Stimulated activated CD4-positive, alpha-beta T cell treated with anti-CD3 and anti-CD28 coated beads, Interleukin-12 subunit alpha, Interleukin-12 subunit beta, amount 100 ng/mL, for 24 hours (primary cell): ENCODE measurements at places on chromosomes 5 and 9.

DNA sequence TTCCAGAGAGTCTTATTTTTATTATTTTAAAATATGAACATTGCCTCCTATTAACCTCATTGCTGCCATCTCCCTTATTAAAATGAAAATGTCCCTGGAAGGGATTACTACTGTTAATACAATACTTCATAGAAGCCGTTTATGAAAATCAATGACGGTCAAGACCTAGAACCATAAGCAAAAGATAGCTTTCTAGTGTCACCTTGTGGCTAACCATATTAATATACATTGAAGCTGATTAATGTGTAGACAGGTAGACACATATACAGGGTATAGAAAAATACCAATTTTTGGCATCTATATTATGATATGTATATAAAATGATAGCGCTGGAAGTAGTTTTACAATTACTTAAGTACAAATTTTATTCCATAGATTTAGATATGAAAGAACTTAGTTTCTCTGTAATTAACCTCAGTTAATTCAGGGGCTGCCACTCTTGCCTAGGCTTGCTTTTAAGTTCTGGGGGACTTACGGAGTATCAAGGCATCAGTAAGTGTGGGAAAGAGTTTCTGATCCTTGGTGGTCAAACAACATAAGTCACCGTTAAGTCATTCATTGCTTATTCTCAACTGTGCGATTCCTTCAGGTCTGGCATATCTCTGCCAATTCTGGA, 2.5 kb upstream of the YTHDC2 start:
- no peak for DNase-seq

- no peak for DNase-seq
These were observed 862.2 kb downstream of the DTWD2 start for GRCh38 chr5:118126159-118126558.

- no peak for DNase-seq
These were observed 159.8 kb upstream of the PHYKPL start for GRCh38 chr5:178392386-178392785.

DNA sequence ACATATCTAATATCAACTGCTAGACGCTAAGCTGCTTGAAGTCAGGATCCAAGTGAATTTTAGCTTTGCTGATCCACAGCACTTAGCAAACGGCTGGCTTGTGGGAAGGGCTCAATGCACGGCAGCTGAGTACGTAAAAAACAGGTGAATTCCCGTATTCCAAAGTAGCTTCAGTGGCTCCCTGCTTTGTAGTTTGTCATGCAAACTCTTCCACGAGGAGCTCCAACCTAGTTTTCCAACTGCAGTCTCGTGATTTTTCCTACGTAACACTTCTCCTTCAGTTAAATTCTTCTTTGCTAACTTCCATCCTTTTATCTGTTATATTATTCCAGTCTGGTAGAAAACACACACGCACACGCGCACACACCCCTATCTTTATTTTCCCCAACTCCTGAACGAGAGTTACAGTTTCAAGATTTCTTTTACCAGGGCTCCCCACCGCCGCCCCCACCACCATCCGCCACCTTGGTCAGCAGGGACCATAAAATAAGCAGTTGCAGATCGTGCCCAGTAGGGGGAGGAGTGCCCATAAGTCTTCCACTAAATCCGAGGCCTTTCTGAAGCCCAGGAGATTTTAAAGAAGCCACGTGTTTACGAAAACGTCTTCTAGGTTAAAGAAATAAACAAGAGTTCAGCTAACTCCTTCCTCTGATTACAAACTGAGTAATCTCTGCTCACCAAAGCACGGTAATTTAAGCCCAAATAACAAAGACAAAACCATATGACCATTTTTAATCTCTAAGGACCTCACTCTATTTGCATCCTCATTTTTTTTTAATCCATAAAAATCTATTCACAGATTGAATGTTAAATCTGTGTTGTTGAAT, 34.8 kb upstream of the TRIO start:
- DNase-seq, result no peak

DNA sequence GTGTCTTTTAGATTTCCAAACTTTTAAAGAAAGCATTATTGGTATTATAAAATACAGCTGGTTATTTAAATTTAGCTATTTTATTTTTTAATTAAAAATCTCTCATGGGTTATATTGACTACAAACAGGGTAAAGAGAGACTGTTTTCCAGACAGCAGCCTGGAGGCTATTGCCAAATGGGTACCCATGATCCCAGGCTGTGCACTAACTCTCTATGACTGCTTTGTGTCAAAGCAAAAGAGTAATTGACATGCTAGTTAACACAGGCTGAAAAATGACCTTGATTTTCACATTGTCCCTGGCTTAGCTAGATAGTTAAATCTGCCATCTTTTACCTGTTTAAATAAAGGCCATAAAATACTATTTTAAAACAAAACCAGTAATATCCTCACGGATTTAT, 589.7 kb downstream of the ANXA1 start:
- no peak for DNase-seq

GRCh38 chr9:98372077-98372836, 116.8 kb upstream of the TBC1D2 start:
- no peak for DNase-seq

DNA sequence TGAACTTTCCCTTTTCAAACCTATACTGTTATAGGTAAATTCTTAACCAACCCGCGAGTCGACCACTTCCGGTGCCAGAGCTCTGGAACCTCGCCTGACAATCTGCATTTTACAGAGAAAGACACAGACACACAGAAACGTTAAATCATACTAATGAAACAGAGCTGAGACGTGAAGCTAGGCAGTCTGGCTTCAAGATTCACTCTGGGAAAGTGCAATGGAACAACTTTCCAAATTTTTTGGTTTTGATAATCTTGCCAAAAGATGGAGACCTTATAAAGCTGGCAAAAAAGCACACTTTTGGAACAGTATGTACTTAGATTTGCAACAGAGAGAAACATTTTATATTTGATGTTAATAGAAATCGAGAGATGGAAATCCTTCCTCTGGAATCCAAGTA, 15.9 kb upstream of the WNT8A start:
- DNase-seq, result no peak

DNA sequence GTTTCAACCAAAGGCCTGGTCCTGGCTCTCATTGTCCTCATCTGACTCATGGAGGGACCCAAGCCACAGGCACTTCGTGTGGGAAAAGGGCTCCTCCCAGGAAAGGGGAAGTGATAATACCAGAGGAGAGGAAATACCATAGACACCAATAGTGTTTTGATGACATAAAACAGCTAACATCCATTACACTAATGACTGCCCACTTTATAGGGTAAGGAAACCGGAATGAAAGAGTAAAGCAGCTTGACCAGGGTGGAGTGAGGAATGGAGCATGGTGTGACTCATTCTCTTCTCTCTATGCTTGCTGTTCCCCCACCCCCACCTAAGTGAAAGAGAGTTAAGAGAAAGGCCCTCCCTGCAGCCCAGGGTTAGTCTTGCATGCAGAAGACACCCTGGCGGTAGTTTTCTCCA, 67.4 kb upstream of the HRH2 start:
- DNase-seq, result no peak
